ENCODE measurements at places on chromosomes 13 and 19.
A peak's percentile ranks its signal among the peaks of the same experiment; 100 is the strongest.

GRCh38 chr13:44045180-44045562, 165.5 kb downstream of the LACC1 start:
- H3K4me3 ChIP-seq: no peak overlapping the region
- no peak overlapping the region for H3K27ac ChIP-seq
- H3K36me3 ChIP-seq: no peaks in the 10 kb centered on the region
- DNase-seq: no peak

- no peak overlapping the region for H3K27ac ChIP-seq
- DNase-seq: no peak
- peaks cover 4% of the 10 kb centered on the region for H3K27me3 ChIP-seq
- peaks cover 7% of the 10 kb centered on the region for H3K4me1 ChIP-seq
Measured at GRCh38 chr19:16894080-16894479, 5.3 kb downstream of the F2RL3 start.

DNA sequence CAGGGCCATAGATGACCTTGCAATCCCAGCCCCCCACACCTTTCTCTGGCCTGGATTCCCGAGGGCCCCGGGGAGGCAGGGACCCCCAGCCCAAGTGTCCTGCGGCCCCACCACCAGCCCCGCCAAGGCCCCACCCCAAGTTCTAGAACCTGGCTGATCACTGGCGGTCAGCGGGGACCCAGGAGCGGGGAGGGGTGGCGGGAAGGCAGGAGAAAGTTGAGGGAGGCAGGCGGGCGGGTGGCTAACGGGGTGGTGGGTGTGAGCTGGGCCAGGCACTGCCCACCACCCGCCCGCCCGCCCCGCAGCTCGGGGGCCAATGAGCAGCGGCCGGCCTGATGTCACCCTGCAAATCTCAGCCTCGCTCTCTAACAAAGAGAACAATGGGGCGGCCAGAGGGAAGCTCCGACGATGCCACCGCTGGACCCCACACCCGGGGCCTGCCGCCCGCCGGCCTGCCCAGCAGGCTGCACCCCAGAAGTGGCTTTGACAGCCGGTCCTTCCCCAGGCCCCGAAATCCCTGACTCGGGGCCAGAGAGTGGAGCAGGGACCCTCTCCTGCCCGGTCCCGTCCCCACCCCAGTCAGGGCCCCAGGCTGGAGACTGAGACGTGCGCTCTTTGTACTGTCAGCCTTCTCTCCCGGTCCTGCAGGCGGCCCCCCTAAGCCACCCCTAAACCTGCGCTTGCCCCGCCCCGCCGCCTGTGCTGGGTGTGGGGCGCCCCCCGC, 1.6 kb downstream of the MEX3D start:
- H3K36me3 ChIP-seq: peaks cover 13% of the 10 kb centered on the region
- H3K4me1 ChIP-seq: peaks cover 4% of the 10 kb centered on the region
- H3K4me3 ChIP-seq: peak overlapping the region; percentile 37
- peaks cover 12% of the 10 kb centered on the region for H3K27me3 ChIP-seq
- no peak for DNase-seq

DNA sequence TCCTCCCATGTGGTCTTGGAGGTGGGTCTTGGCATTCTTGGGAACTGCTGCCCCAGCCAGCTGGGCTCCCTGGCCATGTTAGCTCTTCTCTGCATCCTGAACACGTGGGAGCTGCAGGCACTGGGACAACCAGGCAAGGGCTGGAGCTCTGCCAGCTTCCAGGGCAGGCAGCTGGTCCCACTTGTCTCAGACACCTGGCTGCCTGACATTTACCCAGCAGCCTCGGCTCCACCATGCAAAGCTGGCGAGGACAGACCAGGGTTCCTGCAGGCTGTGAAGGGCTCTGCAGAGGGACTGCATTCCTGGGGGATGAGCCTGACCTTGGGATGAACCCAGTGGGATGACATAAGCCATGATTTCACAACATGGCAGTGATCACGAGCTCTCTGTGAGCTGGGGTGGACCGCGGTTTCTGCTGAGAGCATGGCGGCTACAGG, 99.0 kb upstream of the TSHZ3 start:
- DNase-seq: no peak
- H3K36me3 ChIP-seq: no peaks in the 10 kb centered on the region
- H3K27me3 ChIP-seq: peaks cover 8% of the 10 kb centered on the region
- H3K27ac ChIP-seq: no peak overlapping the region
- no peaks in the 10 kb centered on the region for H3K4me1 ChIP-seq

DNA sequence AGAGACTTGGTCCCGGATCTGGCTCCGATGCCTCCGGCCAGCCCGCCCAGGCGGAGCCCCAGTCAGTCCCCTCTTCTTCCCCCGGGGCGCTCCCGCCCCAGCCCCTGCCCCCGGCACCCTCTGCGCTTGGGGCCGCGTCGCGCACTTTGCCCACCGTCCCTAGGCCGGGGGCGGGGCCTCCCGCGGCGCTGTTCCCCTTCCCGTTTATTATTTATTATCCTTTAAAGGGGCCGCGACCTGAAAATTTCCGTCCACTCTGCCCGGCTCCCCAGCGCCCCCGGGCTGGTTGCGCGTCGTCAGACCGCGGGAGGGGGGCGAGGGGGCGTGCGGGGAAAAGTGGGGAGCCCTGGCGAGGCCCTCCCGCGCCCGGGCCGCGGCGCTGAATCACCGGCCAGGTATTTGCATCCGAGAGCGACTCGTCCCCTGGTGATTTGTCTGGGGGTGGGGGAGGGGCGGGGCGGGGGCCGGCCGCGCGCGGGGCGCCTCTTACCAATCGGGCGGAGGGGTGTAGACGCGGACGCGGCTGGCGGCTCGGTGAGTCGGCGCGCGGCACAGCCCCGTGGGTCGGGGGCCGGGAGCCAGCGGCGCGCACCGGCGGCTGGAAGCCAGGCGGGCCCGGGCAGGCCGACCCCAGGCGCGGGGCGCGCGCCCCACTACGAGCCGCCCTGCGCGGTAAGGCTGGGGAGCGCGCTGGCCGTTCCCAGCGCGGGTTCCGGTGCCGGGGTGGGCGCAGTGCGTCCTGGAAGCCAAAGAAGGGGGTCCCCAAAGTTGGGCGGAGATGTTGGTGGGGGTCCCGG, at the start of gene ARID3A:
Gene ARID3A, plus strand, starts transcription at position 510 of the 797 bp plus-strand sequence. CDS start 3,494 bp downstream, outside the sequence.
- H3K27me3 ChIP-seq: no peaks in the 10 kb centered on the region
- peak within 1 kb of the TSS; percentile 83 for H3K4me3 ChIP-seq
- peaks cover 16% of the 10 kb centered on the region for H3K36me3 ChIP-seq
- peaks cover 10% of the 10 kb centered on the region for H3K4me1 ChIP-seq
- peak; percentile 67 for DNase-seq

DNA sequence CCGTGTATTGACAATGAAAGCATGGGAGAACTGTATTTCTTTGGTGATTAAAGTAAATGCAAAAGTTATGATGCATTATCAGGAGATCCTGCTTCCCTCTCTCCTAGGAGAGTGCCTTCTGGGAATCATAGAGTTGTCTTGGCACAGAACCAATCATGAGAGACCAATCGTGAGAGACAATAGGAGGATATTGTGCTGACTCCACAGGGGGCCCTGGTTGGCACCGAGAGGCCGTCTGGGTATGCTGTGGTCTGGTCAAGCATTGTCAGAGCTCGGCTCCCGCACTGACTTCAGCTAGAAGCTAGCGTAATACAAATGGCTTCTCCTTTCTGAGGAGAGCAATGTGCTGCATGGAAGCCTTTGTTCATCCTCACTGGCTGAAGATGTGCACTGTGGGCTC, 131.5 kb upstream of the GJB6 start:
- no peak overlapping the region for H3K4me3 ChIP-seq
- no peaks in the 10 kb centered on the region for H3K4me1 ChIP-seq
- H3K27me3 ChIP-seq: peaks cover 73% of the 10 kb centered on the region
- no peak for DNase-seq
- H3K36me3 ChIP-seq: no peaks in the 10 kb centered on the region
- H3K27ac ChIP-seq: no peak overlapping the region

GRCh38 chr19:1513499-1514294, 878 bp upstream of the ADAMTSL5 start:
- no peaks in the 10 kb centered on the region for H3K4me1 ChIP-seq
- peaks cover 4% of the 10 kb centered on the region for H3K36me3 ChIP-seq
- H3K27ac ChIP-seq: no peak overlapping the region
- DNase-seq: peak; percentile 59

DNA sequence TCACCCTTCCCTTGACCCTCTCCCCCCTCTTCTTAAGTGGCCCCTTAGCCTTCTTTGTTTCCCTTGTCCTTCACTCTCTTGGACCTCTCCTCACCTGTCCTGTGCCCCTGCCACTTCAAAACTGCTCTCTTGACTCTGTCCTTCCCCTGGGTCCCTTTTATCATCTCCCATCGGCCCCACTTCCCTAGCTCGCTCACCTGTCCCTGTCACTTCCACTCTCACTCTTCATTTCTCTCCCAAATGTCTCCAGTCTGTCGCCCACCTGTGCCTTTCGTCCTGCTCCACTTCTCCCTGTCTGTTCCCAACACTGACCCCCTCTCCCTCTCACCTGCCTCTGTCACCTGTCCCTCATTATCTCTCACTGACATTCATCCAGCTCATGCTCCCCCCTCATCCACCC, 699 bp downstream of the IFNL1 start:
- no peak for DNase-seq
- peaks cover 21% of the 10 kb centered on the region for H3K36me3 ChIP-seq
- H3K4me3 ChIP-seq: no peak overlapping the region
- H3K27ac ChIP-seq: peak overlapping the region; percentile 75
- H3K4me1 ChIP-seq: peaks cover 36% of the 10 kb centered on the region

- H3K4me3 ChIP-seq: no peak overlapping the region
- no peak for DNase-seq
- no peaks in the 10 kb centered on the region for H3K27me3 ChIP-seq
- H3K27ac ChIP-seq: no peak overlapping the region
- H3K4me1 ChIP-seq: no peaks in the 10 kb centered on the region
- H3K36me3 ChIP-seq: no peaks in the 10 kb centered on the region
Measured at GRCh38 chr13:100394005-100394695, 194.4 kb downstream of the GGACT start.

GRCh38 chr19:40265055-40265762, 19.9 kb downstream of the AKT2 start:
- peak overlapping the region; percentile 78 for H3K27ac ChIP-seq
- H3K4me3 ChIP-seq: no peak overlapping the region
- no peaks in the 10 kb centered on the region for H3K27me3 ChIP-seq
- peaks cover 26% of the 10 kb centered on the region for H3K4me1 ChIP-seq

- H3K4me3 ChIP-seq: no peak overlapping the region
- peaks cover 5% of the 10 kb centered on the region for H3K4me1 ChIP-seq
- H3K36me3 ChIP-seq: peaks cover 79% of the 10 kb centered on the region
Measured at GRCh38 chr19:55400281-55401087, 7.1 kb downstream of the UBE2S start.

- no peaks in the 10 kb centered on the region for H3K27me3 ChIP-seq
- no peak overlapping the region for H3K4me3 ChIP-seq
Measured at GRCh38 chr13:85737952-85738351, 61.3 kb downstream of the SLITRK6 start.

DNA sequence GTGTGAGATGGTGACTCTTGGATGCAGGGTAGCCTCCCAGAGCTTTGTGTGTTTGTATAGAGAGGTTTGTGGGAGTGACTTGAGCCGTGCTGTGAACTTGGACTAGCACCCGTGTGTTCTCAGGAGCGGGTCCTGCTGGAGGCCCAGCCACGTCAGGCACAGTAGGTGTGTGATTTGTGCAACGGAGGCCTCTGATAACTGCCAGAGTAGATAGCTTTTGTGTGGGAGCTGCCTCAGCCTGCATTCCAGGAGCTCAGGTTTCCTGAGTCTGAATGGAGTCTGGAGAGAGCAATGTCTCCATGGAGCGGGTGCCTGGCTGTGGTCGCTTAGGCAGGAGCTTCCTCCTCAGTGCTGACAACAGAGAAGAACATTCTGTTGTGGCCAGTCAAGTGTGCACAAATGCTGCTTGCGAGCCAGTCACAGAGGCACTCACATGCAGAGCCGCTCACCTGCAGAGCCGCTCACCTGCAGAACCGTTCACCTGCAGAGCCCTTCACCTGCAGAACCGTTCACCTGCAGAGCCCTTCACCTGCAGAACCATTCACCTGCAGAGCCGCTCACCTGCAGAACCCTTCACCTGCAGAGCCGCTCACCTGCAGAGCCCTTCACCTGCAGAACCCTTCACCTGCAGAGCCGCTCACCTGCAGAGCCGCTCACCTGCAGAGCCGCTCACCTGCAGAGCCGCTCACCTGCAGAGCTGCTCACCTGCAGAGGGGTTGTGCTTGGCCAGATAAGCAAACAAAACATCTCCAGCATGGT, 32.6 kb downstream of the TFDP1 start:
- no peaks in the 10 kb centered on the region for H3K27me3 ChIP-seq
- H3K27ac ChIP-seq: no peak overlapping the region
- H3K4me3 ChIP-seq: no peak overlapping the region

All from effector memory CD8-positive, alpha-beta T cell (primary cell).